Kasumi-1 (cell line): ENCODE measurements at places on chromosomes 5 and 9.
A peak's percentile ranks its signal among the peaks of the same experiment; 100 is the strongest.

GRCh38 chr9:114386361-114386885 lies 1.4 kb downstream of the AKNA start:
- DNase-seq: no peak

- DNase-seq: no peak
Measured at GRCh38 chr5:76383126-76383832, 19.8 kb upstream of the IQGAP2 start.

GRCh38 chr5:75603371-75603770 lies 7.9 kb upstream of the ANKDD1B start:
- DNase-seq: no peak

GRCh38 chr9:89662718-89663613 lies 58.2 kb downstream of the GADD45G start:
- no peak for DNase-seq

DNA sequence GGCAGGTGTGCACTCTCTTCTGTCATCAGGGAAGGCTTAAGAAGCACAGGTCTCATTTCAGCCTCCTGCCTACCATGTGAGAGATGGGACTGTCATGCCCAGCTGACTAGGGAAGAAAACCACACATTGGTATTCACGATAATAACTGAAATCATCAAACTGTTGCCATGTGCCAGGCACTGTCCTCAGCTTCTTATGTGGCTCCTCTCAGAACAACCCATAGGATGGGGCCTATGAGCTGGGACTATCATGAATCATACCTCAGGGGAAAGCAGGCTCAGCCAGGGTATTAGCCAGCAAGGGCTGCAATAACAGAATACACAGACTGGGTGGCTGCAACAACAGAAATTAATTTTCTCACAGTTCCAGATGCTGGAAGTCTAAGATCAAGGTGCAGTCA lies 3.3 kb downstream of the AFAP1L1 start:
- DNase-seq: no peak

DNA sequence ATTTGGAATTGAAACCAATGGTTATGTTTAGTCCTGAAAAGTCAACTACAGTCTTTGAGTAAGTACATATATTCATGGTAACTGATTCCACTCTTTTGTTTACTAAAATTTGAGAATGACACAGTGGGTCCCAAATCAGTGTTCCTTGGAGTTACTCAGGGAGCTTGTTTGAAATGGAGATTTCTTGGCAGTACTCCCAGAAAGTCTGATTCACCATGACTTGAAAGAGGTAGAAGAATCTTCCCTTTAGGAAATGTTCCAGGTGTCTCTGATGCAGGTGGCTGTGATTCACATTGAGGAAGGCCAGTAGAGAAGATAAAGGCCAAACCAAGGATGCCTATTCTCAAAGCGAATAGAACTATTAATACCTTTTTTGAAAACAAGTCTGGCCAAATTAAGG lies 1078.3 kb downstream of the CDH12 start:
- DNase-seq: no peak

DNA sequence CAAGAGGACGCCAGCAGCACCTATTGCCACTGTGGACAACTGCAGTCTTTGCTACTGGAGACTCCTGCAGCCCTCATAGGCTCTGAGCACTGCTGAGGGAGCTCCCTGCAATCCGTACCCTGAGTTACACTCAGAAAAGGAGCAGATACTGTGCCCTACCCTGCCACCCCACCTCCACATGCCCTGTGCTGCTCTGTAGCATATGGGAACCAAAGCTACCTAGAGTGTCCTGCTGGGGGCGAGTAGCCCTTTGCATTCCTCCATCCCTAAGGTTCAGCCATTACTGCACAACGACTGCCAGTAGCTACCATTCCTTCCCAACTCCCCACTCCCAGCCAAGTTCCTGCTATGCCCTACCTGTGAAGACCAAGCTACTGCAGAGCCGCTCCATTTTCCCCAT lies 90.2 kb upstream of the SNCAIP start:
- no peak for DNase-seq

DNA sequence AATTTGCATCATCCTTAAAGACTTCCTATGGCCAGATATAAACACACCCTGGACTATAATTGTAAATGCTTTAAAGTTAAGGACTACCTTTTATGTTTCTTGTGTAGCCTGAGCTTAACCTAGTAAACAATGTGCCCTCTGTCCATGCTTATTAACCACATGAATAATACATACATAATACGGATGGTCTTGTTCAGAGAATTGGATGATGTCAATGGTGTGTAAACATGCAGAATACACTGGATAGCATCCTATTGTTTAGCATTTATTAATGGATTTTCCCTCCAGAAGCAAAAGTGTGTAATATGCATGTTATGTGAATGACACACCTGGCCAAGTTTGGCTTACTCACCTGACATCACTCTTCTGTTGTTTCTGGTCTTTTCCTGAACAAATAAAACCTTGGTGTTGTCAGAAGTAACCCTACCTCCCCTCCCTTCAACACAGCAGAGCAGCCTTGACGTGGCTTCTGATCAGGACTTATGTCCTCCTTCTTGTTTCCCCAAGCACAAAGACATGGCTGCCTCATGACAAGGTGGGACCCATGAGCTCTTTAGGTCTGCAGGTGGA lies 517.9 kb downstream of the MTRR start:
- DNase-seq: no peak

- no peak for DNase-seq
Measured at GRCh38 chr9:2248768-2249265, 233.7 kb downstream of the SMARCA2 start.

DNA sequence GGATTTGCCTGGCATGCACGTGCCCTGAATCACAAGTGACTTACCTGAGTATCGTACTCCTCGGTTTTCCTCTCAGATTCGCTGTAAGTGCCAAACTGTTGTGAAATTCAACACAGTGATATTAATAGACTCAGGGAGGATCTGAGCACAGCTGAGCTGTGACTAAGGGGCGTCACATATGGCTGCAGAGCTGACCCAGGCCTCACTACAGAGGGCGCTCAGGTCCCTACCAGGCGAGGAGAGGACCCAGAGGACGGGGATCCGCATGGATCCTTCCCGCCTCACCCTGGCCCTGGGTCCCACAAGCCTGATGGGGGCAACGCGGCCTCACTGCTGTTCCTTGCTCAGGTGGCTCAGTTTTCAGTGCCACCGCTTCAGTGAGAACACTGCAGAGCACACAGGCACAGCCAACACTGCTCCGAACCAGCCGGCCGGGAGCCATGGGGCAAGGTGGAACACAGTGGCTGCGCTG lies 20.1 kb downstream of the CLPTM1L start:
- DNase-seq: no peak

DNA sequence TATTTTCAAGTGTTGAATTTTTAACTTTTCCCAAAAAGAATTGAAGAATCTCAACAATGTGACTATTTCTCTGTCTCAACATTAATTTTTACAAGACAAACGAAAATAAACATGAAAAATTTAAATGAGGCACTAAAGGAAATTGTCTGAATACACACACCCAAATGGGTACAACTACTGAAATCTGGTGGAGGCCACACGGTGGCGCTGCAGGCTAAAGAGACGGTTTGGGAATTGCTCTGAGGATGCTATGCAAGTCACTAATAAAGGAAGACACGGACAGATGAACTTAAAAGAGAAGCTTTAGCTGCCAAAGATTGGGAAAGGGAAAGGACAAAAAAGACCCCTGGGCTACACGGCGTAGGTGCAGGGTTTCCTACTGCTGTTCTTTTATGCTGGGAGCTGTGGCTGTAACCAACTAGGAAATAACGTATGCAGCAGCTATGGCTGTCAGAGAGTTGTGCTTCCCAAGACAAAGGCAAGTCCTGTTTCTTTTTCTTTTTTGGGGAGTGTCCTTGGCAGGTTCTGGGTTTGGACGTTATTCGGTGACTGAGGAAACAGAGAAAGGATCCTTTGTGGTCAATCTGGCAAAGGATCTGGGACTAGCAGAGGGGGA lies at the start of gene PCDHB10:
TSS of gene PCDHB10 (plus strand) at position 244 of the 616 bp plus-strand sequence. CDS start at position 444, 200 bp downstream.
- peak; percentile 24 for DNase-seq

- DNase-seq: no peak
Measured at GRCh38 chr5:95808013-95808685, 14.4 kb downstream of the GLRX start.

GRCh38 chr5:76521240-76521758 lies 101.9 kb downstream of the F2RL2 start:
- no peak for DNase-seq

DNA sequence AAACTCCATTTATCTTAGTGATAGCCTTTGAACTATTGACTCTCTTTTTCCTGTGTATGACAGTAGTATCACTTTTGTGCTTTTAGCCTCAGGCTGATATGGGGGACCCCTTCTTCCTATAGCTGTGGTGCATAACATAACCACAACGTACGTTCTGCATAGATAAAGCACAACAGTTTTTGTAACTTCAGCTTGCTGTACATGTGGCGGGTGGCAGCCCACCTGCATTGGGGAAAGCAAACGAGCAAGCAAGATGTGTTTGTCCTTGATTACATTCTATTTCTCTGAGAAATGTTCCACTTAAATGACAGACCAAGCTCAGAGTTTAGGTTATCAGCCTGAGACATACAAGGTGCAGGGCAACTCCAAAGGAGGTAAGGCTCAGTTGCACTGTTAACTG lies 309.4 kb downstream of the KDM4C start:
- DNase-seq: no peak

GRCh38 chr9:4362281-4362680 lies 62.4 kb upstream of the GLIS3 start:
- DNase-seq: no peak

GRCh38 chr5:107969847-107970246 lies 299.1 kb upstream of the EFNA5 start:
- no peak for DNase-seq
